Occipital lobe (tissue), 3 donors: ENCODE measurements at places on chromosomes 5 and 9. TPM values are rescaled to one million over a fixed set of nuclear protein-coding genes. Genes with fewer than 3 reads are reported as not detected.
A peak's percentile ranks its signal among the peaks of the same experiment; 100 is the strongest.

ZBTB26 gene
- total RNA-seq, result 10.6 TPM

DNA sequence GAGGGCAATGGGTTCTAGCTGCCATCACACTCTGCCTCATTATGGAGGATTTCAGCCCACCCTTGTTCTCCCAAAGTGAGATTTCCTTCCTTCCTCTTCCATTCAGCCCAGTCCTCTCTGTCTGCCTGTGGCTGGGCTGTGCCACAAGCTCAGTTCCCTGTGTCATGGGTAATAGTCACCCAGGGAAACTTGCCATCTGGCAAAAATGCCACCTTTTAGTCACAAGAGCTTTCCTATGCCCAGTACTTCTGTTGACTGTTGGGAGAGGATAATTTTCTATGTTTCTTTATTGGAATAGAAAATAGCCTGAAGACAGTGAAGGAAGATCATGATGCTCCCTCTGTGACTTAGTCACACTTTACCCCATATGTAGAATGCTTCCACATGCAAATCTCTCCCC is 71.4 kb downstream of the TLR4 start:
- peak; percentile 4 for DNase-seq

GRCh38 chr9:78031893-78032729 is 500 bp upstream of the GNAQ start:
- peak; percentile 86 for DNase-seq

PKD2L2 gene
- not detected for total RNA-seq

DNA sequence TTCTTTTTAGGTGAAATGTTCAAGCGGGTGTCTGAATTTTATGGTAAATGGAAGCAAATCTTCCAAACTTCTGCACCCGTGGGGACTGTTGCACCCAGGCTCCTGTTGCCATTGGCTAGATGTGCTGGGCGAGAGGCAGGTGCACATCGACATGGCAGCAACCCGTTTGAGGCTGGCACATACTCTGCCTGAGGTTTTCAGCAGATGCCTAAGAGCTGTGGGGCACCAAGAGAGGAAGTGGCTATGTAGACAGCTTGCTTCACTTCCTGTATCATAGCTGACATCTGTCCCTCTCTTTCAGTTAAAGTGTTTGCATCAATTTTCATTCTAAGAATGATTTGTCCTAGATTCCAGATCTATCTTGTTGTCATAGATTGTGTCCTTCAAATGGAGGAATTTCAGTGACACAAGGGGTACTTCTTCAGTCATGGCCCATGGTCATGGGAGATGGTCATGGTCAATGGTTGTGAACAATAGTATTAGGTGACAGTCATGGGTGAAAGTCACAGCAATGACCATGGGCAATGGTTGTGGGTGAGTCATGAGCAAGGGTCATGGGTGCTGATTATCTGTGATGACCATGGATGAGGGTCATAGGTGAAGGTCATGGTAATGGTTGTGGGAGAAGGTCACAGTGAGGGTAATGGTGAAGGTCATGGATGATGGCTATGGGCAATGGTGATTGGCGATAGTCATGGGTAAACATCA is 115.1 kb upstream of the IRX4 start:
- DNase-seq, result no peak

PCDHGA11 gene
- total RNA-seq, result 16.4 TPM

DNA sequence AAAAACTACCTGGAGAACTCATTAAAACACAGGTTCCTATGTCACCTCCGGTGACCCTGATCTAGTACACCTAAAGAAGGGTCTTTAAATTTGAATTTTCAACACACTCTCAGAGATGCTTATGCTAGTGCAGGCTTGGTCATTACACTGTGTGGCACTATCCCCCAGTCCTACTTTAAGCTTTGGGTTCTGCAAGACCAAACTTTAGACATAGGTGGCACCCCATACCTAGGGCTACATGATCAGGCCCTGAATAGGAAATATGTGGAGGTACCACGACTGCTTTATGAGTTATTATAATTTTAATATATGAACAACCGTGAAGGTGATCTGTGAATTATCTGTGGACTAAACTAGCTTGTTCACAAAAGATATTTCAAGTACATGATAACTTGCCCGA is 201.3 kb upstream of the OR13F1 start:
- no peak for DNase-seq

GRCh38 chr9:89805571-89806292 is 200.9 kb downstream of the GADD45G start:
- DNase-seq, result no peak

- no peak for DNase-seq
Measured at GRCh38 chr5:31062902-31063580, 130.4 kb upstream of the CDH6 start.

DNA sequence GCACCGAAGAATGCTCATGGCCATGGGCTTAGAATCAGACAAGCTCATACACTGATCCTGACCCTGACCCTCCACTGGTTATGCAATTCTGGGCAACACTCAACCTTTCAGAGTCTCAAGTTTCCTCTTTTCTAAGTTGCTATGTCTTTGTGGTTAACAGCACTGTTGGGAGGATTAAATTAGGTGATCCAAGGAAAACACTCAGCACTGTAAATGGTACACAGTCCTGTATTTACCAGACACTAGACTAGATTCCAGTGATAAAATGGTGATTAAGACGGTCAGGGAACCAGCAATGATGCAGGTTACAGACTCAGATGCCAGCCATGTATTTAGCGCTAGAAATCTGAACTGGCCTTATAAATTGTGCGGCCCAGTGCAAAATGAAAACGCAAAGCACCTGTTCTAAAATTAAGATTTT is 8.1 kb downstream of the ARL15 start:
- DNase-seq, result no peak

IFNK gene
- total RNA-seq, result not detected

DNA sequence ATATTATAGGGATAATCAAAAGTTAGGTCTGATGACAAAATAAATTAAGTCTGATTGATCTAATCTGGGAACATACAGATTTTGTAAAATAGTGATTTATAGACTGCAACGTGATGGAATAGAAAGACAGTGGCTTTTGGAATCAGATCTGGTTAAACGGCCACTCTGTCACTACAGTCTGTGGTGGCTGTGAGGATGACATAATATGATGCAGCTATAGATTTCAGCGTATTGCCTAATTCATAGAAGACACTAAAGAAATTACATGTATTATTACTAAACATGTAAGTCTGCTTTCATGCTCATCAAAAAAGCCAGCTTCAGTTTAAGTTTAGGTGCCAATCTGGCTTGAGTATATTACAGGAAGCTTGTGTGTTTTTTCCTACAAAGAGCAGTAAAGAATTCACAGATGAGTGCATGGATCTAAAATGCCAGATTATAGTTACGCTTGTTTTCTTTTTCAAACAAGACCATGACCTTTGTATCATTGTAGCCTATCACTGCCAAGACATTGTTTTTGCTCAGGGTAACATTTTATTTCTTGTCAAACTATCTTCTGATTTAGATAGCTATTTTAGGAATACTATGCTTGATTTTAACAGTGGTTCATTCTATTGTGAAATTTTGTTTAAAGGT is 25.7 kb downstream of the CPEB4 start:
- no peak for DNase-seq

GRCh38 chr9:4600368-4600767 is 61.7 kb upstream of the PLPP6 start:
- no peak for DNase-seq

DNA sequence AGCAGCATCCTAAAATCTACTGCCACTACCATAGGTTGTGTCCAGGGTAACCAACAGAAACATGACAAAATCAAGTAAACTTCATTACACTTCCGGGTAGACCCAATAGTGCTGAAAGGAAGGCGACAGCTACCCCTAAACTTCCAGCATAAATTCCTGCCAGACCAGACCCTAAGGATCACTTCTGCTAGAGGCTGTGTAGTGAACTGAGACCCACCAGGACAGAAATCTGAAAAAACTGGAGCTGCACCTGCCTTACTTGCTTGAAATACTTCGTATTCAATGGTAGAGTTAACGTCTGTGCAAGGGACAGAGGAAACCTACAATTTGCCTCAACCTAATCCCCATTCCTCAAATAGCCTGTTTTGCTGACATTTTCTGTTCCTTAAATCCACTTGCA is 1.0 kb upstream of the SECISBP2 start:
- DNase-seq, result no peak

GRCh38 chr5:17893026-17893635 is 258.9 kb downstream of the TAF11L14 start:
- DNase-seq, result no peak

DNA sequence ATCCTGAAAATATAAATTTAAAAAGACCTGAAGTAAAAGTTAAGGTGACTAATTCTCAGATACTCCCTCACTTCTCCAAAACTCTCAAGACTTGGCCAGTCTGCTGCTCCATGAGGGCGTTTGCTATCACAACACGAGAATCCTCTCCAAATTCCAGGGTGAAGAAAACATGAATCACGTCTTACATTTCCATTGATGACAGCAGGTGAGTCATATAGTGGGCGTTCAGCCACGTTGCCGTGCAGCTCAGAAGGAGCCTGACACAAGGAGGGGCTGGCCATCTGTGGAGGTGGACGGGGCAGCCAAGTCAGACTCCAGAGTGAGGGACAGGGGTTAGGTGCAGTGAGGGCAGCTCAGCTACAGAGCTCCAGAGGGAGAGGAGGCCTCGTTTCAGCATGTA is 555.1 kb upstream of the ADAMTS16 start:
- peak; percentile 13 for DNase-seq

DNA sequence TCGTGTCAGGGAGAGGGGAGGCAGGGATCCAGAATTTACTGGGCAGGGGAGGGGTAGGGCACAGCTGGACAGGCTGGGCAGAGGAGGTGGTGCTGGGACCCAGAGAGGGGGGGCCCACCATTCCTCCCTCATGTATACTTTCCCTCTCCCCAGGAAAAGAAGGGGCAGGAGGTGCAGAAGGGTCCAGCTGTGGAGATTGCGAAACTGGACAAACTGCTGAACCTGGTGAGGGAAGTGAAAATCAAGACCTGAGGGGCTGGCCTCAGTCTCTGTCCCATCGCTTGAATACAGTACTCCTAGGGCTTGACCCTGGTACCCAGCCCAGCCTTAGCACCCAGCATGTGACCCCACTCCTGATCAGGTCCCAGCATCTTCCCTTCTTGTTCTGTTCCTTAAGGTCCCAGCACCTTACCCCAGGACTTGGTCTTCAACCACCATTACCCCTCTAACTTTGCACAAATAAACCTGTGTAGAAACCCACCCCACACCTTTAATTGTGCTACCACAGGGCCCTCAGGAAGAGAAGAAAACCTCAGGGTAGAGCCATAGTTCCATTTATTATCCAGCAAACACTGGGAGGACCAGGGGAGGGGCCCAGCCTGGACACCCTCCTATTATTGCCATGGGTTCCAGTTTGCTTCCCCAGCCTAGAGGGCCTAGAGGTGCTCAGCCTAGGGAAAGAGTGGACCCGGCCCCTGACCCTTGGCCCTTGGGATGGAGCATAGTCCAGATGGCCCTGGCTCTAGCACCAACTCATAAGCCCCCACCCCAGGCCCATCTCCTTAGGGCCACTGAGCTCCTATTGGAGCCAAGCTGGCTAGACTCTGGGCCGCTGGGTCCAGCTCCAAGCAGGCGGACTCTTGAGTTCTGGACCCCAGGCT is 2.0 kb downstream of the ENHO start:
- DNase-seq, result no peak

GRCh38 chr5:163659568-163659902 is 154.1 kb downstream of the MAT2B start:
- no peak for DNase-seq

IRGM gene
- total RNA-seq, result not detected

SV2C gene
- 1.7 TPM for total RNA-seq

GRCh38 chr5:79032031-79032695 is 37.3 kb downstream of the DMGDH start:
- no peak for DNase-seq

BAAT gene
- total RNA-seq, result 0.31 TPM

DNA sequence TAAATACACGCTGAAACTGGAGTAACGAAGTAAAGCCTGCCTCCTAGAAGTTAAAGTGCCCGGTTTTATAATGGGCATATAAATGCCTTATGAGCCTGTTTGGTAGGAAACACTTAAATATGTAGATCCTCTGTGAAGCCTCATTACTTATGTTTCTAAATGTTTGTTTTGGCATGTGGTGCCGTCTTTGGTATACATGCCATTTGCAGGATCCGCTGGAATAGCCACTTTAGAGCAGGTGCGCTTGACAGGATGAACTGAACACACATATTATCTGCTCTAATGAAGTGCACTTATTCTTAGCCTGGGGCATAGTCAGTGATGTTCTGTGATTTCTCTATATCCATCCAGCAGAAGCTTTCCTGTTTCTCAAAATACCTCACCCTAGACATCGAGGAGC is 778.1 kb upstream of the WWC1 start:
- no peak for DNase-seq

UGT3A2 gene
- 0.16 TPM for total RNA-seq

DNA sequence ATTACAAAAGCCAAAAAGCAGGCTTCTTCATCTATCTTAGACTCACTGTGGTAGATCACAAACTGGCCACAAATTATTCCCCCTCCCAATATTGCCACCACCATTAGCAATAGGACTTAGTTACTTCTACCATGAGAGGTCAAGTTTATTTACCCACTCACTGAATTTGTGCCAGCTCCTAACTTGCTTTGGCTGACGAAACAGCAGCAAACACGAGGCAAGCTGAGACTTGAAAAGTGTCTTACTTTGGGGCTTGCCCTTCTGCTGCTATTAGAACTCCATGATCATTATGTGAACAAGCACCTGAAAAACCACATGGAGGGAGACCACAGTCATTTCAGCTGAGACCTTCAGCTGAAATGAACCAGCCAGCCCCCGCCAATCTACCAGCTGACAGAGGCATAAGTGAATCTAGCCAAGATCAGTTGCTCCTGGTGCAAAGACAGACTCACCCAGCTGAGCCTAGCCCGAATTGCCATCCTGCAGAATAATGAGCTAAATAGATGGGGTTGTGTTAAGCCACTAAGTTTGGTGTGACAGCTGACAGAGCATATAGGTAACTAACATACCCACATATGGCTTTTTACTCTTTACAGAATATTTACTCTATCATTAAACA is 5.7 kb downstream of the WDR41 start:
- no peak for DNase-seq

- no peak for DNase-seq
Measured at GRCh38 chr5:150352244-150353031, 5.1 kb upstream of the TCOF1 start.

CARTPT gene
- not detected for total RNA-seq

DNA sequence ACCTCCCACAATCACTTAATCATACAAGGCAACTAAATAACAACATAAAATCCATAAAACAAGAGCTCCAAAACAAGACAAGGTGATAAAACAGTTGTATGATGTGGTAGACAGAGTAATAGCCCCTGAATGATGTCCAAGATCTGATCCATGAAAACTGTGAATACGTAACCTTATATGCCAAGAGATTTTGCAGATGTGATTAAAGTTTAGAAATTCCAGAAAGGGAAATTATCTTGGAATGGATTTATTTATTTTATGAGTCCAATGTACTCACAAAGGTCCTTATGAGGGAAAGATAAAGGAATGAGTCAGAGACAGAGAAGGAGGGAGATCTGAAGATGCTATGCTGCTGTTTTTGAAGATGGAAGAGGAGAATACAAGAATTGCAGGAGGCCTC is 1775.7 kb upstream of the C9orf72 start:
- no peak for DNase-seq

- no peak for DNase-seq
Measured at GRCh38 chr5:169810524-169810923, 169.8 kb downstream of the INSYN2B start.

GRCh38 chr9:95610006-95610785 is 93.4 kb upstream of the PTCH1 start:
- DNase-seq, result no peak

SOHLH1 gene
- total RNA-seq, result not detected

- no peak for DNase-seq
Measured at GRCh38 chr5:37840053-37841034, 503 bp upstream of the GDNF start.
